ENCODE measurements at places on chromosomes 5 and 9. TPM values are rescaled to one million over a fixed set of nuclear protein-coding genes. Genes with fewer than 3 reads are reported as not detected.

Gene PRR16
- 28.0 TPM for polyA plus RNA-seq

Gene DNAJA1
- polyA plus RNA-seq = 78.0 TPM

Gene TNC
- polyA plus RNA-seq = 23.0 TPM

Gene ARL14EPL
- polyA plus RNA-seq = 0.10 TPM

Gene TRAF1
- polyA plus RNA-seq = 4.7 TPM

Gene MRPS30
- 35.0 TPM for polyA plus RNA-seq

Gene C5orf58
- polyA plus RNA-seq = 0.35 TPM

Gene ADGRD2
- not detected for polyA plus RNA-seq

DNA sequence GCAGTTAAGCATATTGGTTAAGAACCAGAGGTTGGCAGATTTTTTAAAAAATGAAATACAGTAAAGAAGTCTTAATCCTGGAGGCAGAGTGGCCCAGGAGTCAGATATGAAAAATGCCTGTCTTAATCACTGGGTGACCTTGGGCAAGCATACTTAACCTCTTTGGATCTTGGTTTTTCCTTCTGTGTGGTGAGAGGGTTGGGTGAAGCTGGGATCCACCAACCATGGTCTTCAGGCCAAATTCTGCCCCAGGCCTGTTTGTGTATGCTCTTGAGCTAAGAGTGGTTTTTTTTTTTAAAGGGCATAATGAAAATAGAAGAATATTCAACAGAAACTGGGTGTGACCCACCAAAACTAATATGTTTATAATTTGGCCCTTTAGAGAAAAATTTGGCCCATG, 20.0 kb upstream of the TEX48 start:
- DNase-seq = no peak

- no peak for DNase-seq
These were observed 10.3 kb downstream of the PCYOX1L start for GRCh38 chr5:149367972-149368645.

DNA sequence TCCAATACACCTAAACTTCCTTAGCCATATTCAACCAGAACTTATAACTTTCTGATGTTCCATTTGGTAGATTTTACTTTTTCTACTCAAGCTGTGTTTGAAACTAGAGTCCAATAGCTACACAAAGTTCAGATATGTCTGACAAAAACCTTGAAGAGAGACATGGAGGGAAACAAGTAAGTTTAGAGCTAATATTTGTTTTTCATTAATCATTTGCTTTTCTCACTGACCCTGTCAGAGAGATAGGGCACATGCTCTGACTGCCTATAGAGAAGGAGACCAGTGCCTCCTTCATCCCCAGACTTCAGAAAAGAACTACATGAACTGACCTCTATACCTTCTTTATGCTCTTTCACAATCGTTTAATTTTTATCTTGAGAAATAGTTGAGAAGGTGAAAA, 157.0 kb upstream of the PPP1R2B start:
- DNase-seq = no peak

DNA sequence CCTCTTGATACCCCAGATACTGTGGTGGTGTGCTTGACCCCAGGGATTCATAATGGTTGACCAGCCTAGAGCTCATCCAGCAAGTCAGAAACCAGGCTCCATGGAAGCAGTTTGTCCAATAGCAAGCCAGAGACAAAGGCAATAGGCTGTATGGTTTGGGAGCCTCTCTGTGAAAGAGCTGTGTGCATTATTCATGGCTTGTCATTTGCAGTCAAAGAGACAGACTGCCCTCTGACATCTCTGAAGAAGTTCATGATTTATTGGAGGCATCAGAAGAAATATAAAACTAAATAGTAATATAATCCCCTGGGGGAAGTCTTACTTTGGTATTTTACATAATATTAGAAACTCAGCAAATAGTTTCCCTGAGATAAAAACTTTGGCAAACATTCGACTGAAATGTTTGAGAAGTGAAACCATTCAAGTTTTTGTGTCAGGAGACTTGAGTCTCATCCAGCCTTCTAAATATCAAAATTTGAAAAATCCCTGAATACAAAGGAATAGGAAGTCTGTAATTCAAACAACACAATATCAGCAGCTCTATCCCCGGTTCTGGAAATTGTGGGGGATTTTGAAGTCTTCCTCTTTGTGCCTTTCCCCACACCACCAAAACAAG, 250.3 kb downstream of the ZSWIM6 start:
- no peak for DNase-seq

GRCh38 chr5:123208668-123209501, 119.8 kb downstream of the PRDM6 start:
- DNase-seq = no peak

- no peak for DNase-seq
These were observed 206.0 kb upstream of the DMRTA1 start for GRCh38 chr9:22240619-22241018.

DNA sequence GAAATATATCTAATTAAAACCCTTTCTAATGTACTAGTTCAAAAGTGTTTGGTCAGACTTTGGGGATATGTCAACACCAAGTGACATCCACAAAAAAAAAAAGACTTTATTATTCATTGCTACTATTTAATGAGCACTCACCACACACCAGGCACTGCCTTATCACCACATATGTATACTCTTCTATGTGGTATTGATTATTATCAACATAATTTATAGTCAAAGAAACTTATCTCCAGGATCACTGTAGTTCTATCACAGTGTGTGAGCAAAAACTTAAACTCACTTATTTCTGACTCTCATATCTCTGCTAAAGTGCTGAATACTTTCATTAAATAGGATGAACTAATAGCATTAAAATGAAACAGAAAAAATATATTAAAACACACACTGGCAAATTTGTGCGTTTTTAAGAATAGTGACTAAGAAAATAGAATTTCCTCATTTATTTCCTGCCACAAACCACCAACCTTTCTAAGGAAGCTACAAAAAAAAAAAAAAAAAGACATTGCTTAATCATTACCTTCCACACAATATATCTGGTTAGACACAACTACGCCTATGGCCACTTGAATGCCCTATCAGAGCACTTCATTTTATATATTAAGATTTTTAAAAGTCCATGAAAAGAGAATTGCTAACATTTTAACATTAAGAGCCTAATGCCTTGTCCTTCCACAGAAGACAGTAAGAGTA, 12.8 kb downstream of the SLCO4C1 start:
- DNase-seq = no peak

- no peak for DNase-seq
These were observed 115.6 kb upstream of the COL5A1 start for GRCh38 chr9:134525841-134526583.

- DNase-seq = no peak
These were observed 126.1 kb downstream of the FBXO38 start for GRCh38 chr5:148509893-148510292.

GRCh38 chr9:38622288-38622674, 1.9 kb upstream of the ANKRD18A start:
- no peak for DNase-seq

DNA sequence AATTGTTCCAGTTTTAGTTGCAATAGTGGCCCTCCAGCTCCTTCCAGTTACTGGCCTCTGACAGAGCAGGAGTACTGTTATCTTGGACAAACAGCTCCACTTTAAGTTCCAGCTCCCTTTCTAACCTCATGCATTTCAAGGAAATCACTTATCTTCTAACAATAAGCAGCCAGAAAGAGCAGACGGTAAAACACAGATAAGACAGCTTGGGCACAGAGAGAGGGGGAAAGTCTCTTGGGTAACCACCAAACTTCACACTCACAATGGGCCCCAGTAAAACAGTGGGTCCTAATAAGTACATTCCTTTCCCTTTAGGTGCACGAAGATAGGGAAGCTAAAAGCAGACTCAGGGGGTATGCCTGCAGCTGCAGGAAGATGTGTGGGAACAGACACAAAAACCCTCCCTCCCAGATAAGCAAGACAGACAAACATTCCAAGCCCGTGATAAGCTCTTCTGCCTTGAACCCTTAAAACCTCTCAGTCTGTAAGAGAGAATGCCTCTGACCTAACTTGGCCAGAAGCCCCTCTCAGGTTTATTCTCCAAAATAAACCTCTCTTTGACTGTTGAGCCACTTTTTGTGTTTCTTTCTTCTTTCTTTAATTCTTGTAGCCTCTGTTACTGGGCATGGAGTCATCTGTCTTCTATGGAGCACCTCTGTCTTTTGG, 30.8 kb downstream of the OR1J1 start:
- DNase-seq = no peak

DNA sequence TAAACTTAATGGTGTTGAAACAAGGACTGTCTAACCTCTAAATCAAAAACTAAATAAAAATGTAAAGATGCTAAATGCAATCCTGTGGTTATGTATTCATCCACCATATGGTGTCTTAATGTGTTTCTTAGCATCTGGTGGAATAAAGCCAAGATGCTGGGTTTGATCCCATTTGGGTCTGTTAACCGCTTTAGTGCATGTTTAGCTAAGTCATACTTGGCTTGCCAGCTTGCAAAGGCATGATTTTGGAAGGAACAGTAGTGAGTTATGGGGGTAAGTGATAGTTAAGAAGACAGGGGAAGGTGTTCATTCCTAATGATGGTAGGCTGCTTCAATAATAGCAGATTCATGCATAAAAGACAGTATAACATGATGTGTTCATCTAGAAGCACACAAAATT, 139.0 kb upstream of the SLC27A6 start:
- peak; percentile 16 for DNase-seq

DNA sequence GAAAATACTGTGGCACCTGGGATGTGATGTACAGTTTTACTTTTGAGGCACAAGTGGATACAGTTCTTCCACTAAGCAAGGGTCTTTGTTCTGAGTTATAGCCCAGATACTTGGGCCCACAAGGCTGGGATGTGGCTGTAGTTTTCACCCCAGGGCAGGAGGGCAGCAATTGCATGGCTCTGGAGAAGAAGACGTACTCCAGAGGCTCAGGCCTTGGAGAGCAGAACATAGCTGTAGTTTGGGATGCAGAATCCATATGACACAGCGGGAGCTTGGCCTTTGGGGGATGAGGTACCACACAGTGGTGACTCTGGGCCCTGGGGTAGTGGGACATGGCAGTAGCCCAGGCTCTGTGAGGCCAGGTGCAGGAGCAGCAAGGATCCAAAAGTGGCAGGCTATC, 110.8 kb upstream of the FSTL4 start:
- DNase-seq = no peak

- DNase-seq = no peak
These were observed 16.4 kb downstream of the PPP3R2 start for GRCh38 chr9:101578378-101578777.

- DNase-seq = no peak
These were observed 6.0 kb upstream of the ESM1 start for GRCh38 chr5:54991416-54991815.

All from hindlimb muscle (tissue), 1 donor.